ENCODE measurements at places on chromosomes 16 and 17.

DNA sequence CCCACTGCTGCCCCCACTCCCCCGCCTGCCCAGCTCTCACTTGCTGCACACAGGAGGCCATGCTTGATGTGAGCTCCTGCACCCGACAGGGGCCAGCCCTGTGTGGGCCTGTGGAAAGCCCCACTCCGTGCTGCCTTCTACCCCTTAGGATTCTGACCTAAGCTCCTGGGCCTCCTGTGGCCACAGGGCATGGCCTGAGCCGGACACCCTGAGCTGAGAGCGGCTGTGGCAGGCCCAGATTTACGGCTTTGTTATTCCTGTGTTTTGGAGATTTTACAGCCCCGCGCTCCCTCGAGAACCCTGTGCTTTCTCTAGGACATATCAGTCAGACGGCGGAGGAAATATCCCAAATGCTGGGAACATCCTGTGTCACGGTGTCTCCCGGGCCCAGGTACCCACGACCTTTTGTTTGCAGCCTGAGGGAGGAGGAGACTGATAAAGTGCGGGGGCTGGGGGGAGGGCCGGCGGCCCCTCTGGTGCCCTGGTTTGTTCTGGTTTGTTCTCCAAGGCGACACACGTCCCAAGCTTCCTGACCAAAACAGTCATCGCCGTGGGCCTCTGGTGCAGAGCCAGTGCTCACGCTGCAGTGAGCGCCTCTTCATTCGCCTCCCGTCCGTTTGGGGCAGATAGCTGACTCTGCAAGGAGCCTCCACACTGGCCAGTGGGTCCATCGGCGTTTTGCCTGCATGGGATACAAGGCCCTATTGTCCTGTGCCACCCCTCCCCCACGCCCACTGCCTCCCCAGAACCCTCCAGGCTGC, 363.4 kb downstream of the C16orf95 start:
- no peak for DNase-seq

DNA sequence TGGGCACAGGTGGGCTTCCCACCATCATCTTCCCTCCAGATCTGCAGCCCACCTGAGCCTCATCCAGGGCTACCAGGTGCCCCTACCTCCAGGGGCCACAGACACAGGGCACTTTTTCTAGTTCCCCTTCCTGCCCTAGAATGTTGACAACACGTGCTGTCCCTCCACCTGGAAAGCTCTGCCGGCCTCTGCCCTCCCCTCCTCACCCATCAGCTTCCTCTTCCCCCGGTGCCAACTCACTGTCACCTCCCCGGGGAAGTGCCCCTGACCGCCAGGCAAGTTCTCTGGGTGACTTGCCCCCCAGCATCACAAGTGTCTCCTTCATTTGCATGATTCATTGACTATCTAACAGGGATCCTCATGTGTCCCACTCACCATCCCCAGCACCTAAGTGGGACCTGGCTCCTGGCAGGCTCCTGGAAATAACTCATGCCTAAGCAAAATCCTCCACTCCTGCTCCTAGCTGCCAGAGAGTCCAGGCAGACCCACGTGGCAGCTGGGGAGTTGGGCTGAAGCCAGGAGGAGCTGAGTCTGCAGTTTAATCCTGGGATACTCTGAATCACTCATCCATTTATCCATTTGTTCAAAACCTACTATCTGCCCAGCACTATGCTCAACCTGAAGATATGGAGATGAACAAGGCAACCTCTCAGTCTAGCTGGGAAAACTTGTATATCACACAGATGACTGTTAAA, 304.4 kb downstream of the FOXL1 start:
- no peak for DNase-seq

GRCh38 chr16:58582971-58583765, 46.5 kb downstream of the CNOT1 start:
- no peak for DNase-seq

- DNase-seq = no peak
These were observed 147.0 kb downstream of the ENGASE start for GRCh38 chr17:79221597-79221996.

DNA sequence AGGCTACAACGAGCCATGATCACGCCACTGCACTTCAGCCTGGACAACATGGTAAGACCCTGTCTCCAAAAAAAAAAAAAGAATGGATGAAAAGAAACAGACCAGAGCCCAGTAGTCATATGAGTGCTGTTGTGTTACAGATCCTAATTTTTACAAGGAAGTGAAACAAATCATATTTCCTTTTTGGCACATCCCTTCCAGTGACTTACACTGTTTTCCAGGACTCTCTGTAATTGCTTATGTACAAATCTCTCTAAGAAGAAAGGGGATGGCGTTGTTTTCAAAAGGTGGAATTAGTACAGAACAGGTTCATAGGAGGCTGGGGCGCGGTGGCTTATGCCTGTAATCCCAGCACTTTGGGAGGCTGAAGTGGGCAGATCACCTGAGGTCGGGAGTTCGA, 19.8 kb upstream of the ZNF594 start:
- DNase-seq = no peak

GRCh38 chr17:213286-214105, 32.0 kb upstream of the DOC2B start:
- no peak for DNase-seq

DNA sequence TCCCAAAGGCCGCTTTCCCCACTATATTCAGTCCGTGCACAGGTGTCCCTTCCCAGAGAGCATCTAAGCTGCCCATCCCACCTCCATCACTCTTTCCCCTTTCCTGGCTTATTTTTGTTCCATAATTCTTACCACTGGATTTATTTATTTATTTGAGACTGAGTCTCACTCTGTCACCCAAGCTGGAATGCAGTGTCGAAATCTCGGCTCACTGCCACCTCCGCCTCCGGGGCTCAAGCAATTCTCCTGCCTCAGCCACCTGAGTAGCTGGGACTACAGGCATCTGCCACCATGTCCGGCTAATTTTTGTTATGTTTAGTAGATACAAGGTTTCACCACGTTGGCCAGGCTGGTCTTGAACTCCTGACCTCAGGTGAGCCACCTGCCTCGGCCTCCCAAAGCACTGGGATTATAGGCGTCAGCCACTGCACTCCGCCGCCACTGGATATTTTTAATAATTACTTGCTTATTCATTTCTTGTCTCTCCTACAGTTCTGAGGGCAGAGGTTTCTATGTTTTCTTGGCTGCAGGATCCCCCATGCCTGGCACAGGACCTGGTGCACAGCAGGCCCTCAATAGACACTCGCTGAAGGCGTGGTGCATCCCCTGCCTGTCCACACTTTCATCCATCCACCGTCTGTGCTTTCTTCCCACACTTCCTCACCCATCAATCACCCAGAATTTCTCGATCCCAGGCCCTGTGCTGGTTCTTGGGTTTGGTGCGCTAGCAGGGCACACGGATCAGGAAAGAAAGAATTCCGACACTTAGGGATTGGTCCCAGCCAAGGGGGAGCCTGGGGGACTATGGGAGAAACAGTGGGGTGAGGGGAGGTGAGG, 9.9 kb upstream of the ADGRG1 start:
- DNase-seq = no peak

DNA sequence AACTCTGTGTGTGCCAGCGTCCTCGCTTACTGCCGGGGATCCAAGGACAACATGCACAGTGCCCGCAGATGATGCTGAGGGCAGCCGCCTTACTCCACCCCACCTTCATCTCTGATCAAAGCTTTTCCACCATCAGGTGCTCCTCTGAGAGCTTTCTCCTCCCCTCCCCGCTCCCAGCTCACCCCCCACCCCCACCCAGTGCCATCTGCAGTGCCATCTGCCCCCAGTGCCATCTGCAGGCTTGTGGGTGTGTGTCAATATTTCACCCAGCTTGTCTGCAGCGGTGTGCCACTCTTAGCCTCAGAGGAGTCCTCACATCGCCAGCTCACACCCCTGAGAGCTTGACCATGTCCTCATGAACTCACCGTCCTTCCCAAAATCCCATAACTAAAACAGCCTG, 98.2 kb upstream of the NOL11 start:
- DNase-seq = no peak

DNA sequence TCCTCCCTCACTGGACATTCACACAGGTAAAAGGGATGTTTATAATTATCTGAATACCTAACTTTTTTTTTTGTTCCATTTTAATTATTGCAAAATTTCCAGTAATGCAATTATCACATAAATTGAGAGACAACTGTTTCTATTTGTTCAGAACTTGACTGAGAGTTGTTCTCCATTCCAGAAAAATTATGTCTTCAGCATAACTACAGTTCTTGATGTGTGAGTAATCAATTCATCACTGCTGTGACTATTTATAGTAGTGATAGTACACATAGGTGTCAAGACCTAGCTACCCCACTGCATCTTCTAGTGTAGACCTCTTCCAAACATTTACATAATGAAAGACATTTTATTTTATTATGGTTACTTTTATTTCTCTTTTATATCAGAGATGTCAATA, 5.8 kb upstream of the TNRC6A start:
- no peak for DNase-seq

GRCh38 chr16:15538507-15538906, 104.1 kb downstream of the BMERB1 start:
- DNase-seq = no peak

DNA sequence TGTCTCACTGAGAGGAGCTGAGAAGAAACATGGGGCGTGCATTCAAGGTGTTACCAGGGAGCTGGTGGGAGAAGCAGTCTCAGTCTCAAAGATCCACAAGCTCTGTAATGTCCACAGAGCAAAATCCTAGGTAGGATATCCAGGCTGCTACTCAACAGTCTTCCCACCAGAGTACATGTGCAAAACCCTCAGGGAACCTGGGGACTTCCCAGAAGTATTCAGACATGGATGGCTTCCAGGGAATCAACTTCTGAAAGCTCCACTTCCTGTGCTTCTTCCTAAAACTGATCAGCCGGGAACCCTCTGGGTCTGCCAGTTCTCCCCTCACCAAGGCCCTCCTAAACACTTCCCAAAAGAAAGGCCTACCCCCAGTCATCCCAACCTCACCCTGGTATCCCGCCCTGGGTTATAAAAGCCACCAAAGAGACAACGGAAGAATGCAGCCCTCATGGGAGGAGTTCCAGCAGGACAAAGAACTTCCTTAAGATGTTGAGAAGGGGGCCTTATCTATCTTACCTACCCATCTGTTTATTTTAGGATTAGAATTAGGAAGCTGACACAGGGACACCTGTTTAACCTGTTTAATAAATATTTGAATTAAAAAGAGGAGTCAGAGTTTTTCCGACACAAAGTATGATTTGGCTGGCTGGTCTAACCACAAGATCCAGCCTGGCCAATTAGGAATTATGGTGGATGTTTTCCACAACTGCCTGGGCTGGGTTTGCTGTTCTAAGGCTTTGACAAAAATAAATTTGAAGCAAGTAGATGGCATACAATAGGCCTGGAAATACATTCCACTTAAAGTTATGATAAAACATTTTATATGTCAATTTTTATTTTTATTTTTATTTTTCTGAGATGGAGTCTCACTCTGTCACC, 37.0 kb downstream of the CUEDC1 start:
- no peak for DNase-seq

- DNase-seq = peak; percentile 41
These were observed at the start of gene USP22 for GRCh38 chr17:21042458-21043295. USP22 (minus strand) TSS chr17:21043011; CDS start chr17:21042835, 176 bp downstream.

DNA sequence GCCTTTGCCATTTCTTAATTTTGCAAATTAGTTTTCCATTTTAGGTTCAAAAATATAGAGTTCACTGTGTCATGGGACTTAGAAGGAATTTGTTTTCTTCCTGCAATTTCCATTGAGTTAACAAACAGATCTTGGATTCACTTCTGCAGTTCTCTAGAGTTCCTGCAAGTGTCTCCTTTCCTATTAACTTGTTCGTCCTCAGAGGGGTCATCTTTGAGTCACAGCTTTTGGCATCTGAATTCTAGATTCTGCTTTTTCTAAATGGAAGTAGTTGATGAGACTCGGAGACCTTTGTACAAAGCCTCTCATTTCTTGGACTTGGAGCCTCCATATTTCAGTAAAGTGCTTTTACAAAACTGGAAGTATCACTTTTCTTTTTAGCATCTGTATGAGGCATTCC, 323.3 kb downstream of the BCAS3 start:
- no peak for DNase-seq

DNA sequence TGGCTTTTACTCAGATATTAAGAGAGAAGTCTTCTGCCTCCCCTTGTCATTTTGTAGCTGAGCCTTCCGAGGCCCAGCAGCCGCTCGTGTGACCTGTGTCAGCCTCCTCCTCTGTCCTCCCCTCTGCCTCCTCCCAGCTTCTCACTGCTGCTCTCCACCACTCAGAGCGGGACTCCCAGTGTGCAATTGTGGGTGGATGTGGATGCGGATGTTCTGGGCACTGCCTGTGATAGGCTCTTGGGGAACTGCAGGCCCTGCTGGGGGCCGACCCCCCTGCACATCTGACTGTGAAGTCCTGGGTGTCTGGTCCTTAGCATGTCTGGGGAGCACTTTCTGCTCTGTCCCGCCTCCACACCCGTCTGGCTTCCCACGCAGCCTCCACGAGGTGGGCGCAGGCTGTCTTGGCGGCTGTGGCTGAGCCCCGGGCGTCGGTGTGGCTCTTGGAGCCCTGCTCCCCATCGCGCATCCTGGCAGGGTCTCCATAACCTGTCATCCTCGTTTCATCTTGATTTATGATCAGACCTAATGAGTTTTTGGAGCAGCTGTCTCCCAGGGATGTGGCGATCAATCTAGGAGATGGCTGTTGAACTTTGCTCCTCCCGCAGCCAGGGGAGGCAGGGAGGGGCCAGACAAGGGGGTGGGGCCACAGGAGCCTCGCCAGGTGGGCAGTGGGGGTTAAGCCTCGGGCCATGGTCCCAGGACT, 28.1 kb downstream of the GRIN2C start:
- no peak for DNase-seq

- no peak for DNase-seq
These were observed 35.8 kb upstream of the LGALS9 start for GRCh38 chr17:27595208-27595607.

DNA sequence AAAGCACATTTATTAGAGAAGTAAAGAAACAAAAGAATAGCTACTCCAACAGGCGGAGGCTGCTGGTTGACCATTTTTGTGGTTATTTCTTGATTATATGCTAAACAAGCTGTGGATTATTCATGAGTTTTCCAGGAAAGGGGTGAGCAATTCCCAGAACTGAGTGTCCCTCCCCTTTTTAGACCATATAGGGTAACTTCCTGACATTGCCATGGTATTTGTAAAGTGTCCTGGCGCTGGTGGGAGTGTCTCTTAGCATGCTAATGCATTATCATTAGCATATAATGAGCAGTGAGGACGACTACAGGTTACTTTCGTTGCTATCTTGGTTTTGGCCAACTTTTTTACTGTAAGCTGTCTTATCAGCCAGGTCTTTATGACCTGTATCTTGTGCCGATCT, 12.2 kb upstream of the HS3ST4 start:
- DNase-seq = no peak

DNA sequence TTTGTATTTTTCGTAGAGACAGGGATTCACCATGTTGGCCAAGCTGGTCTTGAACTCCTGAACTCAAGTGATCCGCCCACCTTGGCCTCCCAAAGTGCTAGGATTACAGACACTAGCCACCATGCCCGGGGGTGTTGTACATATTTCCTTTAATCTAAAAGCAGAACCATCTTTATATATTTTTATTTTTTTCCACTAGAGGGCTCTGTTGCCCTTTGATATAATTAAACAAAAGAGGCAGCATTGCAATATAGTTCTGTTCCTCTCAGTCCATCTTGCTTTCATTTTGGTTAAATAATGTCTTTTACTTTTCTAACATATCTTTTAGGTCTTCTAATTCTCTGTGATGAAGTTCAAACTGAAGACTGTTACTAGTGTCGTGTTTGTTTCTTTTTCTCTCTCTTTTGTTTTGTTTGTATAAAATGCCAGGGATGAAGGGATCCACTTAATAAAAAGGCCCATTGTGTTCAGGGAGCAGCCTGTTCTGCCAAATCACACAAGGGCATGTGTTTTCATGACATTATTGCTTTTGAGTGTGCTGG, 23.4 kb downstream of the WWOX start:
- DNase-seq = no peak

Measured in activated CD4-positive, alpha-beta T cell treated with anti-CD3 and anti-CD28 coated beads, Interleukin-2, amount 50 U/mL, for 48 hours (primary cell).